Urinary bladder (tissue), 4 donors: ENCODE measurements at places on chromosomes 2 and 18. TPM values are rescaled to one million over a fixed set of nuclear protein-coding genes. Genes with fewer than 3 reads are reported as not detected.
A peak's percentile ranks its signal among the peaks of the same experiment; 100 is the strongest.

Gene KIF5C
- 10.8 TPM for total RNA-seq

Gene UBR3
- total RNA-seq, result 172 TPM

Gene MYO5B
- 8.8 TPM for total RNA-seq

Gene NT5DC4
- not detected for total RNA-seq

Gene PROC
- 0.74 TPM for total RNA-seq

Gene SLC30A3
- 0.53 TPM for total RNA-seq

Gene IL1R2
- total RNA-seq, result 0.37 TPM

Gene CDKL4
- total RNA-seq, result 7.5 TPM

Gene CRYGC
- not detected for total RNA-seq

- DNase-seq, result no peak
Observed at GRCh38 chr2:52571380-52572347, 1195.9 kb upstream of the CHAC2 start.

DNA sequence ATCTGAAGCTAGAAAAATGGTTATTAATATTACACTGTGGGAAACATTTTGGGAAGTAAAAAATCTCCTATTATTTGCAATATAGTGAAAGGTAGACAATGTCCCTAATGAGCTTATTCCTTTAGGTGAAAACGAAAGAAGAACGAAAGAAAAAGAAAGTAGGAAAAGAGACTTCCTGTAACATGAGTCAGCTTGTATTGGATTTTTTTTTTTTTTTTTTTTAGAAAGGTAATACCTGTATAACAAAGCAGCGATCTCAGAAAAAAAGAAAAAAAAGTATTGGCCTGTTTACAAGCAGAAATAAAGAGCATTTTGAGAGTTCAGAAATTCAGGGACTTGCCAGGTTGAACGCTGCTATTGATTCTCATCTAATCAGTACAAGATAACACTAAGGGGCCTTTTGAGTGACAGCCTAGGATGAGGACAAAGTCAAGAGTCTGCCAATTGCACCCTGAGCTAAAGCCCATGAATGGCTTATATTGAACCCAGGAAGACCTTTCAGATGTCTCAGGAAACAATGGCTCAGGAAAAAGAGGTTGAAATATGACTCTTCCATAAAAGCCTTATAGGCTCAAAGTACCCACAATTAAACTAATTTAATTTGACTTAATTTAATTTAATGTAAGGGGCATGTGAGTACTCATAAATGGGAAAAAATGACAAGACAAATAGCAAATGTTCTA is 615.6 kb upstream of the CDH2 start:
- DNase-seq, result no peak

DNA sequence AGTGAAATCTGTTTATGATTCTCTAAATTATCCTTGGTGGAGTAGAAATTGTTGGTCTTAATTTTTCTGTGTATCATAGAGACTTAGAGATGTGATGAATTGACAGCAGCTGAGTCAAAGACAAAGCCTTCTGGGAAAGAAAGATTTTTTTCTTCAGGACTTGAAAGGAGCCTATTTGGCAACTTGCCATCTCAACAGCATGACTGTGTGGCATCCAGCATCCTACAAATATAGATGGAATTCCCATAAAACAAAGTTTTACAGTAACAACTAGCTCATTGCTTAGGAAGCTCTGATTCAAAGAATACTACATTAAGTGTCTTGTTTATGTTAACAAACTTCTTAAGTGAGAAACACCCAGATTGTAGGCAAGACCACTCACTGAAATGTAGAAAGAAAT is 79.2 kb upstream of the SETBP1 start:
- no peak for DNase-seq

DNA sequence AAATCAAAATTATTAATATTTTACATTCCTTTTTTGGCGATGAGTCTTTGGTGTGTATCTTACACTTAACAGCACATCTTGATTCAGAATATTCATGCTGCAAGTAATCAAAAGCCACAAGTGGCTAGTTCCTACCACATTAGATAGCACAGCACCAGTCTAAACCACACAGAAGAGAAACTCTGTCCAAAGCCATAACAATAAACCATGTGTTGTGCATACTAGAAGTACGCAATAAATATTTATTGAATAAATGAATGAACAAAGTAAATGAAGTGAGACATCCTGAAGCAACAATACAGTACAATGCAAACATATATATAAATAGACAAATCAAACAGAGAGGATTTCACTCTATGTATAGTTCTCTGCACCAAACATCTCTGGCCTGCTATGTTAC is 287.3 kb downstream of the EXOC6B start:
- DNase-seq, result no peak

GRCh38 chr2:38978908-38979307 is 89.2 kb downstream of the ARHGEF33 start:
- DNase-seq, result no peak

DNA sequence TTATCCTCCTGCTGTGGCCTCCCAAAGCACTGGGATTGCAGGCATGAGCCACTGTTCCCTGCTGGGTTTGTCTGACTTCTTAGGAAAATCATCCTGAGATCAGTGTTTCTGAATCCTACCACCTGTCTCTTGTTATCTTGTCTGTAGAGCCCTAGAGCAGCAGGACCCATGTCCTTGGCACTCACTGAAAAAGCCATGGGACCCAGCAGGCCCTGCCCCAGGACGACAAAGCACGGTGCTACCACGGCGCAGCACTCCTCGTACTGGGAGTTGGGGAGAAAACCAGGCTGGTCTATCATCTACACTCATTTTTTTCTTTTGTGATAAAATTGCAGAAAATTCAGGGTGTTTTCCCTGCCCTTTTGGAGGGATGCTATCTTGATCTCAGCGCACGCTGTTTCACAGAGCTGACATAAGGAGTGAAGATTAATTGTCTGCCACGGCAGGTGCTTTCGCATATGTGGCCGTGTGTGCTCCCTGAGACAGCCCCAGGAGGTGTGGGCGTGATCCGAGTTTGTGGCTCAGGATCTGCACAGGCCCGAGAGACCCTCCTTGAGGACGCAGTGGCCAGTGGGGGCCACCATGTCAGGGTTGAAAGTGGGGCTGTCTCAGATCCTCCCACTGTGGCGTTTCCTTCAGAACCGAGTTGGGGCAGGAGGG is 179.1 kb downstream of the LDLRAD4 start:
- no peak for DNase-seq

- no peak for DNase-seq
Observed at GRCh38 chr2:10892796-10893350, 18.9 kb upstream of the KCNF1 start.

DNA sequence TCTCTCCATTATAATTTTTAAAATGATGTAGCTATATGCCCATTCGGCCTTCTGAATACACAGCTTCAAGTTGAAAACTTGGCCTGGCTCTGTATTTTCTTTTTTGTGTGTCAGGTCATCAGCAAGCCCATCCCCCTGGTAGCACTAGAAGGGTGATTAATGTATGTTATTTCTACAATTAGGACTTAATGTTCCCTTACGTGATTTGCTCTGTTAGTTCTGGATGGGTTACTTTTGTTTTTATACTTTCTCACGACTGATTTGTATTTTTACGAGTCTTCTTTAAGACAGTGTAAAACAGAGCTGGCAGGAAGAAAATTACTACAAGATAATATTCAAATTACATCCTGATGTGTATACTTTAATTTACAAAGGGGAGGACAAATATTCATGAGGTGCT is 88.4 kb upstream of the RGPD4 start:
- DNase-seq, result peak; percentile 2

- DNase-seq, result no peak
Observed at GRCh38 chr18:63067939-63068338, 251.6 kb downstream of the BCL2 start.

DNA sequence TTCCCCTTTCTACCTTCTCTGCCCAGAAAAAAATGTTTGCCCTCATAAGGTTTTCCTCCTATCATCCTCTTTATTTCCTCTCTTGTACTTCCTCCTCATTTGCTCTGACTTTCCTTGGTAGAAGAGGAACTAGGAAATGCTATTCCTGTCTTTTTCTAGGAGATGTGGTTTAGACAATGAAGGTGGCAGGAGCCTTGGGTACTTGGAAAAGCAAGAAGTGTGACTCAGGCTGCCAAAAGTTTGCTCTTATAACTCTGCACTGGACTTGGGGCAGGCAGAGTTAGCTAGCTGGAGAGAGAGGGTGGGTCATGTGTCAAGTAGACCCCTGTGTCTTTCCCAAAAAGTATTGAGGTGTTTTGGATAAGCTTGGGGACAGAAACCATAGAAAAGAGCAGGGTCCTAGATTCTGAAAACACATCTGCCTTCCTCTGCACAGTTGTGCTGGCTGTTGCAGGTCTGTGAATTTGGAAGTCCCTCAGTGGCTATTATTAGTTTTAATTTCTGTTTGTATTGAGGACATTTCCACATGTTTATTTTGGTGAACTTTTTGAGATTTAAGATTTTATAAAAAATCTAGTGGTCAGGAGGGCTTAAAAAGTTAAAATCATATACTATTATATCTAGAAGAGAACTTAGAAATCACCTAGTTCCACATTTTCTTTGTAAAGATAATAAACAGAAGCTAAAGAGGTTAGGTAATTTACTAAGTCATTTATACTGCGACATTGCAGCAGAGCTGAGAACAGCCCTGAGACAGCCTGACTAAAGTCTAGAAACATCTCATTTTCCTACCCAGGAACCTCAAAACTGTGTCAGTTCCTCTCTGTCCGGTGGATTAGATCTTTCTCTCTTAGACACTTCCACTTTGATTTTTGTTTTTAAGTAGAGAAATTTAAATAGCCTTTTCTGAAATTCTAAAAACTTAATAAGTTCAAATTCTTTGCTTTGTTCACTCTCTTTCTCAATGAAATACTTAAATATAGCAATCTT is 16.0 kb downstream of the INSIG2 start:
- no peak for DNase-seq
